ENCODE measurements at places on chromosomes 12 and 14.

DNA sequence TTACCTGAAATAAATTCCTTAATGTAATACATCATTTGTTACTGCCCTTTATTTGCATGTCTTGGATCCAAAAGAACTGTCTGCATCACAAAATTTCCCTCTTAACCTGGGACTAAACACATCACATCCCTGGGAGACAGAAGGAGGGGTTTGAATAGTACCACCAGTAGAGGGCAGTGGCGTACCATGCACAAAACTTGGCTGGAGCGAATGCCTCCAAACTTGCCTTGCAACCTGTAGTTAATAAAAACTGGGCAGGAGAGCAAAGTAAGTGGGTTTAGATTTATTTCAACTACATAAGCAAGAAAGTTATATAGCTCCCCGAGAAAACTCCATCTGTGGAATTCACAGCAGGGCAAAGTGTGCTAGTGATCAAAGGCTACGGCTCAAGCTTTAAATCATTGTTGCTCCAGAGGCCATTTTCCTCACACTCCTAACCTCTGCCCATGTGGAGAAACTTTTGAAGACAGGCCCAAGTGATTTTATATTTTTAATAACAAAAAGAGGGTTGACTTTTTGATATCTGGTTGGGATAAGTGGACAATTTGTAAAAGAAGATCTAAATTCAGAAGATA lies 1176.7 kb upstream of the SEL1L start:
- DNase-seq = peak; percentile 30

DNA sequence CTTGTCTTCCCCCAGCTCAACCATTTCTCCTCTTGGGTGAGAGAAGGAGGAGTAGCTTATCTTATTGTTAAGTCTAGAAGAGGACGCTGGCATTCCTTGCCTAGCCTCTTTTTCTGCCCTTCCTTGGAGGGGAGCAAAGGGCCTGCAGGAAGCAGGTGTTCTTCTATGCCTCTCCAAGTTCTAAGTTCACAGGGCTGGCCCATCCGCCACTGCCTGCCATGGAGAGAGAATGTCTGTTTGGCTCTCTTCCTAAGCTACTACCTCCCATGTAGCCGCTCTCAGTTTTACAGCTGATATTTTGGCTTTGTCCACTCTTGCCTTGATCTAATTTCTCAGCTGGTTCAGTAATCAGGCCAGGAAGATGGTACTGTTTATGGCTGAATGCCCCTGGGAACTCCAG lies 201.2 kb downstream of the NTF3 start:
- DNase-seq = no peak

DNA sequence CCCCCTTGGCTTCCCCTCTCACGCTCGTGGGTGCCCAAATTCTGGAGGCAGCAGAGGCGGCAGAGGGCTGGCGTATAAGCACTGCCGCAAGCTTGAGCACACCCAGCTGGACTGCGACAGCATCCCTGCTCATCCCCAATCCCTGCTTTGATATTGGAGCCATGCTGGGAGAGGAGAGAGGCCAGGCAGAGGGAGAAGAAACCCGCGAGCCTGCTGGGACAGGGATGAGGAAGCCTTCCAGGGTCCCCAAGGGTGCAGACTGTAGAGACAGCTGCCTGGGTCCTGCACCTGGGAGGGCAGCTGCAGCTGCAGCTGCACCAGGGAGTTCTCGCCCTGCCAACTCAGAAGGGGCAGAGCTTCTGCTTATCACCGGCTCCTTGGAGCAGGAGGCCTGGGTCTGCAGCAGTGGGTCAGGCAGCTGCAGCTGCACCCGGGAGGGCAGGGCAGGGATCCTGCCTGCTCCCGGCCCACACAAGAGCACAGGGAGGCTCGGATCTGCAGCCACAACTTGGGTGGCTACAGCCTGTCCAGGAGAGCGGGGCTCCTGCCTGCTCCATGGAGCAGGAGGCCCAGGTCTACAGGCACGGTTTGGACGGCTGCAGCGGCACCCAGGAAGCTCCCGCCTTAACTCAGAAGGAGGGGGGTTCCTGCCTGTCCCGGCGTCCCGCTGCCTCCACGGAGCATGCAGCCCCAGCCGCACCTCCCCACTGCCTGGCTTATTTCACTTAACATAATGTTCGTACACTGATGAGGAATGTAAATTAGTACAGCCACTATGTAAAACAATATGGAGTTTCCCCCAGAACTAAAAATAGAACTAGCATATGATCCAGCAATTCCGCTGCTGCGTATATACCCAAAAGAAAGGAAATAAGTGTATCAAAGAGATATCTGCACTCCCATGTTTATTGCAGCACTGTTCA lies 60.4 kb upstream of the SGPP1 start:
- DNase-seq = no peak

- DNase-seq = no peak
Measured at GRCh38 chr14:22520796-22521195, 68.2 kb downstream of the DAD1 start.

DNA sequence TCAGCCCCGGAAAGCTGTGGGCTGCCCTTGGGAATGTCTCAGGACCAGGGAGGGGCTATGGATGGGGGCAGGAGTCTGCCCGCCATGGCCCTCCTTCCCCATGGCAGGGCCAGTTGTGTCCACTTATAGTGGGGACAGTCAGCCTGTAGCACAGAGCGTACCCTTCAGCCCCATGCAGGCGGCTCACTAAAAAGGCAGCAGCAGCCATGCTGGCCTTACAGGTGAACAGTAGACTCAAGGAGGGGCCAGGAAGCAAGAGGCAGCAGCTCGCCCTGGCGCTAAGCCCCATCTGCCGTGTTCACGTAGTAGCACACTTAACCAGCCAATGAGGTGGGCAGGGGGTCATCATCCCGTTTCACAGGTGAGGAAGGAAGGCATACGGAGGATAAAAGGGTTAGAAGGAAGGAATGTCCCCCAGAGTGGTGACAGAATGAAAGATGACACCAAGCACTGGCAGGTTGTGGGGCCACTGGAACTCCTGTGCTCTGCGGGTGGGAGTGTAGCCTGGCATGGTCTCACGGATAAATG lies 52.7 kb downstream of the FAM222A start:
- no peak for DNase-seq

DNA sequence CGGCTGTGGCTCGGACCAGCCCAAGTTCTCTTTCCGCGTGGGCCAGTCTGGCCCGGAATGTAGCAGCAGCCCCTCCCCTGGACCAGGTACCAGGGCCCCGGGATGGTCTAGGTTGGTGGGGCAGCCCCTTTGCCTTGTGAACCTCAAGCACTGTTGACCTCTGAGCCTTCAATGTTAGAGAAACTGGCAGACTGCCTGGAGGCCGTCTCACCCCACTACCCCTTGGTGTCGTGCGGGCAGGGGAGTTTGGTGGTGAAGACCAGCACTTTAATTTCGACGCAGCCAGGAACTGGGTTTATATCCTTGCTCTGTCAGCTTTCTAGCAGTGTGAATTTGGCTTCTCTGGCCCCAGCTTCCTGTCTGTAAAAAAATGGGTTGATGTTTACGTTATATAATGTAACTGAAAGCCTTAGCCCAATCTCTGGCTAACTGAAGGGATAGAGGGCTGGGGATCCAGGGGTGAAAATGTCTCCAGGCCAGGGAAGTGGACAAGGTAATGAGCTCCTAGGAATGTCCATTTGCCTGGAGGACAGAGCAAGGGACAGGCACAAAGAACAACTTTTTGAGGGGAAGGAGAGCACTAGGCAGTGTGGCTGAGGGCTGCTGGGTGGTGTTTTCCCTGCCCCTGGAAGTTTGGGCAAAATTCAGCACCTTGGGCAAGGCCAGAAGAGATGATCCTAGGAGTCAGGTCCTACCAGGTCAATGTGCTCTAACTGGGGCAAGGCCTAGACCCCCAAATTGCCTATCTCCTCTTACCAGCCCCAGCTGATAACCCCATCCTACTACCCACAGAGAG lies 11.4 kb downstream of the MCRS1 start:
- DNase-seq = no peak

DNA sequence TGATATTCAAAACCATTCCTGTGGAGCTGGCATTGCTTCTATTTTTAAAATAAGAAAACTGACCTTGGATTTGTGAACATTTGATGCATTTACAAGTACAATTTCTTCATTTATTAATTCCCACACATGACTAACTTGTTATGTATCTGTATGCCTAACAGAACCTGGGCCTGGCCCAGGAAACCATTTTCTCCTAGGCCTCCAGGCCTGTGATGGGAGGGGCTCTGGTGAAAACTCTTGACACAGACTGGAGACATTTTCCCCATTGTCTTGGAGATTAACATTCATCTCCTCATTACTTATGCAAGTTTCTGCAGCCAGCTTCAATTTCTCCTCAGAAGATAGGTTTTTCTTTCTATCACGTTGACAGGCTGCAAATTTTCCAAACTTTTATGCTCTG lies 42.0 kb downstream of the GLIPR1L2 start:
- DNase-seq = no peak

GRCh38 chr12:108596854-108597558 lies 878 bp downstream of the TMEM119 start:
- no peak for DNase-seq

- no peak for DNase-seq
Measured at GRCh38 chr12:124422142-124422569, 127.3 kb downstream of the RFLNA start.

GRCh38 chr12:107374161-107374840 lies 281.0 kb upstream of the CRY1 start:
- DNase-seq = no peak

- DNase-seq = no peak
Measured at GRCh38 chr12:124442772-124443445, 124.5 kb downstream of the NCOR2 start.
